ENCODE measurements at places on chromosomes 3 and 15.
A peak's percentile ranks its signal among the peaks of the same experiment; 100 is the strongest.

- no peak for DNase-seq
These were observed 1003.3 kb upstream of the NR2F2 start for GRCh38 chr15:95327183-95327525.

GRCh38 chr3:48470286-48470685 is 23.7 kb downstream of the ATRIP start:
- no peak for DNase-seq

DNA sequence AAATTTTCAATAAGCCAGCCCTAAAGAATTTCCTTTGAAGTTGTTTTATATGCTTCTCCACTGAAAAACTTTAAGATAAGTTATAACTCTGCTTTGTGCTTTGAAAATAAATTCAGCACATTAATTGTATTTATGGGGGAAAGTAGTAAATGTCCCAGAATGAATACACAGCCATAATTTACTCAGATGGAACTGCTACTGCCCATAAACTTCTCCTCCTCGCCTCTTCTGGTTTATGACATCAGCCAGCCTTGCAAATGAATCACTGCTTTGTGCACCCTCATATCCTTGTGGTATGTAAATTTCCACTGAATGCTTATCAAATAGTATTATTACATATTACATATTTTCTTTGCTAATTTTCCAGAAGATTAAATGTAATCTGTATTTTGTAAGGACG is 302.0 kb downstream of the DIPK2A start:
- DNase-seq = peak; percentile 23

GRCh38 chr3:133894353-133895207 is 1.1 kb downstream of the RAB6B start:
- no peak for DNase-seq

DNA sequence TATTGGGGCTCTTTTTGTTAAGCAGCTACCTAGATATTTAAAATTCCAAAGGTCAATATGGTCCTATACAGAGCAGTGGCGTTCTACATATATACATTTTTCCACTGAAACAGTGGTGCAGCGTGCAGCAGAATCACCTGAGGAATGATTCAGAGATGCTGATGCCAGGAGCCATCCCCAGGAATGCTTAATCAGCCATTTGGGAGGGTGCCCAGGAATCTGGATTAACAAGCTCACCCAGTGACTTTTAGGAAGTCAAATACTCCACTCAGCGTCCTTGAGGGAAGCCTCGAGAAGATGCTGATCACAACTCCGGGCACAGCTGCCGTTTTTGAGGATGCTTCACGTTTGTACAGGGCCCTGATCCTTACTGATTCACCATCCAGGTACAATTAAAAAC is 82.6 kb upstream of the ARHGEF3 start:
- no peak for DNase-seq

- DNase-seq = no peak
These were observed 130.2 kb upstream of the UMPS start for GRCh38 chr3:124599779-124600693.

DNA sequence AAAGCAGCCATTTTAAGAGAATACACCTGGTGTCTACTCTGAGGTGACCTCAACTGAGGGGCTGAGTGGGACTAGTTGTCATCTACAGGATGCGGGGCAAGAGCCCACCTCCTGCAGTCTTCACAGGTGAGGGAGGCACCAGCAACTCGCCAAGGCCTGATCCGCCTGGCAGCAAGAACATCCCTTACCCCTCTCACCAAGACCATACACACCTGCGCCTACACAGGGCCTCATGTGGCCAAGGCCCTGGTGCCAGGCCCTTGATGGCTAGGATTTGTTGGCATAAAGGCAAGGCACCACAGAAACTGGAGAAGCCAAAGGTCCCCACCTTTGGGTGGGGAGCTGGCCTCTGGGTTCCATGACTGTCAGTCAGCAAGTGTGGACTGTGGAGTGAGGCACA is 18.4 kb downstream of the ELP6 start:
- no peak for DNase-seq

DNA sequence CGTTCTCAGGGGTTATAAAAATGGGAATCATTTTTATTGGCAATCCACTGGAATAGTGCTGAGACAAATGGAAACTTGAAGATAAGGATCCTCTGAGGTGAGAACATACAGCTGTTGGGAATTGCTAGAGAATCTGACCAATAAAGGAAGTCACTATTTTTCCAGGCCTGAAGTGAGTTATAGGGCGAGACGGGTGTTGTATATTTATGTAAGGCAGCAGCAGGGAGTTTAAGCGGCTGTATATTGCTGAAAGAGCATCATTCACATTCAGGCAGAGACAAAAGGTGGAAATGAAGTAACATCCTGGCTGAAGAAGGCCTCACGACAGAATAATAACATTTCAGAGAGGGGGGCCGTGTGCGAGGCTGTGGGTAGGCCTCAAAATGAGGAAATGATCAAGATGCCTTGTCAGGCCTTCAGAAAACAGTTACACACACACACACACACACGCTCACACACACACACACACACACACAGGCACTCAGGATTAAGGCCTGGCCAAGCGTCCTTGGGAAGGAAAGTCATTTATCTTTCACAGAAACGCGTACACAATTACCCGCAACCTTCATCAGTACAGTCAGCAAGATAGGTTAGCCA is 964.9 kb upstream of the NR2F2 start:
- DNase-seq = no peak

DNA sequence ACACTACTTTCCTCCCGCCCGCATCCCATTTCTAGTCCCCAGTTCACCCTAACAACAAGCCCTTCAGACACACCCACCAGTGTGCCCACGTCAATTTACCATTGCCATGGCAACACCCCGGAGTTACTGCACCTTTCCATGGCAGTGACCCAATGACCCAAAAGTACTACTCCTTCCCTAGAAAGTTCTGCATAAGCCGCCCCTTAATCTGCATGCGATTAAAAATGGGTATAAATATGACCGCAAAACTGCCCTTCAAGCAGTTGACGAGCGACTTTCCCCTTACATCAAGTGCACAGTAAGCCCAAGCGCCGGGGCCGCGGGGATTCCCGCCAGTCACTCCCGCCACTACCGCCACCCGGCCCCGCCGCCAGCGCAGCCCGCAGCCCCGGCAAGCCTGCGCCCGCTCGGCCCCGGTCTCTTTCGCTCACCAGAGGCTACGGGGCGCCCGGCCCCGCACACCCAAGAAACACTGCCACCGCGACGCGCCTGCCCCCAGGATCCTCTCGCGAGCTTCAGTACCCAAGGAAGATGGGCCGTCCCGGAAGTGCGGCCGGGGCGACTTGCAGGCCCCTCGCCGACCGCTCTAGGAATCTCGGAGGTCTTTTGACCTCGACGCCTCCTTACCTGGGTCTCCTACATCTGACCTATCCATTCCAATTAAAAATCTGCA is 27.2 kb upstream of the ZNF502 start:
- peak; percentile 64 for DNase-seq

DNA sequence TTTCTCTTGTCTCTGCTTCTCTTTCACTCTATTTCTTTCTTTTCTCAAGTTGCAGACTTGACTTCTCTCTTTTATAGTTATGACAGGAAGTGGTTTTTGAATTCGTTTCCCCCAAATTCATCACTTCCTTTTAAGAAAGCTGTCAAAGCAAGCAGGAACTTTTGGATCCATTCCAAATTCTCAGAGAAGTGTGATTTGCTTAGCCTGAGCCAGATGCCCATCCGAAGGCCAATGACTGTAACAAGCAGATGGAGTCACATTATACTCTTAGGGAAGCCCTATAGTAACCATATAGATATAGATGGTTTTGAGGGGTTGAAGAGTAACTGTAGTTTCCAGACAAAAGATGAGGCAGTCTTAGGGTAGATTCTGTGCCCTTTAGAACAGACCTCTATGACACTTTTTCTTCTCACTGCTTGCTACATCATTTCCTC is 592.0 kb upstream of the KCNMB2 start:
- no peak for DNase-seq

GRCh38 chr3:23811919-23812318 is 6.2 kb downstream of the UBE2E1 start:
- DNase-seq = no peak

GRCh38 chr3:50238549-50239026 is 2.6 kb downstream of the GNAI2 start:
- DNase-seq = no peak

Measured in kidney epithelial cell (primary cell).